ENCODE measurements at places on chromosomes 3 and 15.

DNA sequence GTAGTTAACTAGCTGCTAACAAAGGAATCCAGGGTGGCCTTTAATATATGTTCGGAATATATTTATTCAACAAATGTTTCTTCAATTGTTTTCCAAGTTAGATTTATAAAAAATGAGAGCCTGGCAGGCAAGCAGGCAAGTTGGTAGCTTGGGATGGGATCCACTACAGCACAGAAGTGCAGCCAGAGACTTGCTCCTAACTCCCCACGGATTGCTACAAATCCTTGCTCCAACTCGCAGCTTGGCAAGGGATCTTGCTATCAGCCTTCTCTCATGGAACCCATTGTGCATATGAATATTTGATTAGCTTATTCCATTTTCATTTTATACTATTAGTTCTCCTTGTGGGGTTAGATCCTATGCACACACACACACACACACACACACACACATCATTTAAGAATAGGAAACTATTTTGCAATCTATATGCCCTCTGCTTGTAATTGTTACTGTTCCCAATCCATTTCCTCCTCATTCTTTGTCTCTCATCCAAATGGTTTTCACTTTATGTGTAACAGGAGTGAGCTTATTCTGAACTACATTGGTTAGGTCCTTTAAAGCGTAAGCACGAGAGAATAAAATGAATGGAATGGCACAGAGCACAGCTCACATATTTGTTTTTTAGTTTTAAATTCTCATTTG lies 505.6 kb downstream of the LPP start:
- DNase-seq: no peak

DNA sequence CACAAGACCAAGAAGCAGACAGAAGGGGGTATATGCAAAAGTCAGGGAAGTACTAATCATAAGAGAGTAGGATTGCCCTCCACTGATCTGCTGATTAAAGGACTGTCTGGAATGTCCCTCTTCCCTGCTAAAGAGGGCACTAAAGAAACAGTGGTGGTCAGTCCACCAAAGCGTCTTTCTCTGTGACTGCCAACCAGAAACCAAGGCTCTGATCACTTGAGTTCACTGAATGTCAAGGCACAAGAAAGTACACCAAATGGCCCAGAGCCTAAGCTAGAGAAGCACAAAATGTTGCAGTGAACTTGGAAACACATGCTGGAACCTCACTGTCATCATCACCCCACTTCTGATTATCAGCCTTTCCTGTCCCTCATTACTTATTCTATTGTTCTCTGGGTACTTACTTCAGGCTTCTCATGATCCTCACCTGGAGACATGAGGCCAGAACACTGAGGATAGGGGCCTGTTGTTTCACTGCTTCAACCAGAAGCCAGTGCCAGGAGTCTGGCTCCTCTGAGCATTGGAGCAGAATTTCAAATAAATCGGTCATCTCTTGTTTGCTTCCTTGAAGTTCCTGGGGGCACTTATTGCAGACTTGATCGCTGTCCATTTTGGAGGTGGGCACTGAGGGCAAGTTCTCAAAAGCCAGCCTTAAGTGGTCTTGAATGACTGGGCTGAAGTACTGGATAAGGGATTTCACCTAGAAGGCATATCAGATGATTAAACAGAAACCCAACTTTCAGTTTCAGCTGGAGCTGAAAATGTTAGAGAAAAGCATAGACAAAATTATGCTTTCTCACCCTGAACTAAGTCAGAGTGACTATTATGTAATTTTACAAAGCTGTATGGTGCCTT lies 58.9 kb downstream of the EIF3J start:
- no peak for DNase-seq

GRCh38 chr3:129829640-129830039 lies 63.9 kb downstream of the TMCC1 start:
- DNase-seq: no peak

GRCh38 chr3:113140876-113141275 lies 70.5 kb upstream of the BOC start:
- no peak for DNase-seq

GRCh38 chr3:2512881-2513280 lies 414.2 kb downstream of the CNTN4 start:
- DNase-seq: no peak

DNA sequence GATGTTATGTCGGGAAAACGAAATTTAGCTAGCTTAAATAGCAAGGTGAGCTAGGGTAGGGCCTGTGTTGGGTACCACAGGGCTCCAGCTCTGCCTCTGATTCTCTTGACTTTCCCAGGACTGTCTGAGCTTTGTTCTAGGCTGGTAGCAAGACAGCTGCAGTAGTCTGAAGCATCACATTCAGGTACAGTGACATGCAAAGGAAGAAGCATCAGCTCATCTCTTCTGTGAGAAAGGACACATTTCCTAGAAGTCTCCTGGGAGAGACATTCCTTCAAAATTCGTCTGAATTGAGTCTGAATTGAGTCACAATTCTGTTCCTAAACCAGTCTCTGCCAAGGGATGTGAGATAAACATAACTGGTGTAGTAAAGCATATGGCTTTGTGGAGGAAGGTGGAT lies 8.5 kb upstream of the UBXN7 start:
- no peak for DNase-seq

DNA sequence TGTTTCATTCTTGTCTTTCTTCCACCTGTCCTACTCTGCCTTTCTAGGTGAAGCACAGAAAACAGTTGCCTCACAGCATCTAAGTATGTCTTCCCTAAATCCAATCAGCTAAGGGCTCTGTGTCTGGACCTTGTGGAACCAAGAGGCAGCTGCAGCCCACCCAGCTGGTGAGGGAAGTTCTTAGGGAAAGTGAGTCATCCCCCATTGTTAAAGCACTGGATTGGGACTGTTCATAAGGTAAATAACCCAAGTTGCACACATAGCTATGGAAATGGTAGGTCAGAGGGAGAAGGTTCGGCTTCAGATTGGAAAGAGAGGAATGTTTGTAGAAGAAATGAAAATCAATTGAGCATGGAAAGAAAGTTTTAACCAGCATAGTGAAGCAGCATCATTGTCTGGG lies 18.0 kb upstream of the ARNT2 start:
- DNase-seq: no peak

DNA sequence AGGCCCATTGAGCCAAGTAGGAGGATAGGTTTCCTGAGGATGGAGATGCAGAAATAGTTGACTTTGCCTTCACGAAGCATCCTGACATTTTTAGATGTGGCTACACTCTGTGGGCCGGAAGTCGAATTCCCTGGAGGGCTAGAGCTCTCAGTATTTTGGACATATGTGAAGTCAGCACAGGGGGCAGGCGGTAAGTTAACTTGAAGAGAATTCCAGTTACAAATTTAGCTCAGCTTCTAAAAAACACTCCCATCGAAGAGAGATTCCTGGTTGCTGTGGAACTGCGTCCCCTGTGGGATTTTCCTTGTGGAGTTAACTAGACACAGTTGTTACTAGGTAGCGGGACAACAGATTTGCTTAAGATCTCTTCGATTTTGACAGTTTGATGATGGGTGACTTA lies 161.9 kb upstream of the RGMA start:
- DNase-seq: no peak

GRCh38 chr3:39532777-39533176 lies 65.3 kb downstream of the MOBP start:
- no peak for DNase-seq

DNA sequence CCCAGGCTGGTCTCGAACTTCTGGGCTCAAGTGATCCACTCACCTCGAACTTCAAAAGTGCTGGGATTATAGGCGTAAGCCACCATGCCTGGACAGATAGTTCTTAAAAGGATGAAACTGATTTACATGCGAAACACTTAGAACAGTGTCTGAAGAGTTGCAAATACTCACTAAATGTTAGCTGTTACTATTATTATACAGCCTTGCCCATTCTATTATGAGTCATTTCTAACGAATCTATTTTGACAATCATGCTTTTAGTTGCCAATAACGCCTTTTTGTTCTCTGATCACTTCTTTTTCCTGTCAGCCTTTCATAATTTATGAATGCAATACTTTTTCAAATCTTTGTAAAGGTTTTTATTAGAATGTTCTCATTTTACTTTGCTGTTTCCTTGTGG lies 112.7 kb downstream of the SNRK start:
- DNase-seq: no peak

DNA sequence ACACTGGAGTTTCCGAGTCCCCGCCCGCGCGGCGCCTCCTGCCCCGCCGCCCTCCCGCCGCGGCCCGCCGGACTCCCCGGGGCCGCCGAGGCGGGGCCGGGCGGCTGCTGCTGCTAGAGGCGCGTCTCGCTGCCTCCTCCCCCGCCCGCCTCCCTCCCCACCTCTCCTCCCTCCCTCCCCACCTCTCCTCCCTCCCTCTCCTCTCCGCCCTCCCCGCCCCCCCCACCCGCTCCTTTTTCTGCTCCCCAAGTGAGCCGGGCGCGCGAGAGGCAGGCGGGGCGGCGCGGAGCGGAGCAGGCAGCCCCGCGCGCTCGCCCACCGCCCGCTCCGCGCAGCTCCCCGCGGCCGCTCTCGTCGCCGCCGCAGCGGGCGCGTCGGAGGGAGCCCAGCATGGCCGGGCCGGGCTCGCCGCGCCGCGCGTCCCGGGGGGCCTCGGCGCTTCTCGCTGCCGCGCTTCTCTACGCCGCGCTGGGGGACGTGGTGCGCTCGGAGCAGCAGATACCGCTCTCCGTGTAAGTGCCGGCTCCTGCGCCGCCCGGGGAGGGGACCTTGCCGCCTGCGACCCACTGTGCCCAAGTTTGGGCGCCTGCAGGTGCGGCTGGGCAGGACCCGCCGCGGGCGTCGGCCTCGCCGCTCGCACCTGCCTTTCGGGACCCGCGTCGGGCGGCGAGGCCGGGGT lies at the start of gene CACNA2D3:
Gene CACNA2D3, plus strand, starts transcription at position 229 of the 679 bp plus-strand sequence.
- no peak for DNase-seq

All from NCI-H510A (cell line).